ENCODE measurements at places on chromosomes 12 and 14. TPM values are rescaled to one million over a fixed set of nuclear protein-coding genes. Genes with fewer than 3 reads are reported as not detected.
A peak's percentile ranks its signal among the peaks of the same experiment; 100 is the strongest.

The PLEKHG3 gene
- 273 TPM for total RNA-seq

The B4GALNT1 gene
- 0.68 TPM for total RNA-seq

The ITGB7 gene
- total RNA-seq: 1.9 TPM

The OR6J1 gene
- total RNA-seq: not detected

The ATL1 gene
- not detected for total RNA-seq

The KRT80 gene
- not detected for total RNA-seq

The KLRC1 gene
- total RNA-seq: 1.4 TPM

The PHETA1 gene
- 30.1 TPM for total RNA-seq

The GPRC5D gene
- not detected for total RNA-seq

DNA sequence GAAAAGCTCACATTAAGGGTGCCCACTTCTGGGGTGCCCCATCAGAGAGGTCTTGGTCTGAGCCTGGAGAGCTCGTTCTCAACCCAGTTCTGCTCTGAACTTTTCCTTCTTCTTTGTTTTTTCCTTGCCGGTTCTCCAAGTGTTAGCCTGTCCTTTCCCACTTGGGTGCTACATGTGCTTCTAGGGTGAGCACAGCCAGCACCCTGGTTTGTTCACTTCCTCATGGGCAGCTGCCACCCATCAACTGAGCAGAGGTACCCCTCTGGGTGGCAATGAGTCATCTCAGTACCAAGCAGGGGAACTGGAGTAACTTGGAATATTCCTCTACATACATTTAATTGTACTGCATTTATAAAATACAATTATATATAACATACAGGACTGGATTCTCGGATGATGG lies 3.9 kb upstream of the SYNE3 start:
- no peak for DNase-seq

GRCh38 chr12:109944561-109945359 lies 44.7 kb downstream of the TCHP start:
- no peak for DNase-seq

- DNase-seq: no peak
These were observed 292.3 kb downstream of the DAD1 start for GRCh38 chr14:22296722-22297121.

GRCh38 chr14:101867854-101868253 lies 96.5 kb upstream of the DYNC1H1 start:
- no peak for DNase-seq

GRCh38 chr14:81400202-81400678 lies at the start of gene STON2:
TSS of gene STON2 (minus strand) at chr14:81400324. CDS start at chr14:81398382, 1,942 bp downstream.
- DNase-seq: peak; percentile 69

DNA sequence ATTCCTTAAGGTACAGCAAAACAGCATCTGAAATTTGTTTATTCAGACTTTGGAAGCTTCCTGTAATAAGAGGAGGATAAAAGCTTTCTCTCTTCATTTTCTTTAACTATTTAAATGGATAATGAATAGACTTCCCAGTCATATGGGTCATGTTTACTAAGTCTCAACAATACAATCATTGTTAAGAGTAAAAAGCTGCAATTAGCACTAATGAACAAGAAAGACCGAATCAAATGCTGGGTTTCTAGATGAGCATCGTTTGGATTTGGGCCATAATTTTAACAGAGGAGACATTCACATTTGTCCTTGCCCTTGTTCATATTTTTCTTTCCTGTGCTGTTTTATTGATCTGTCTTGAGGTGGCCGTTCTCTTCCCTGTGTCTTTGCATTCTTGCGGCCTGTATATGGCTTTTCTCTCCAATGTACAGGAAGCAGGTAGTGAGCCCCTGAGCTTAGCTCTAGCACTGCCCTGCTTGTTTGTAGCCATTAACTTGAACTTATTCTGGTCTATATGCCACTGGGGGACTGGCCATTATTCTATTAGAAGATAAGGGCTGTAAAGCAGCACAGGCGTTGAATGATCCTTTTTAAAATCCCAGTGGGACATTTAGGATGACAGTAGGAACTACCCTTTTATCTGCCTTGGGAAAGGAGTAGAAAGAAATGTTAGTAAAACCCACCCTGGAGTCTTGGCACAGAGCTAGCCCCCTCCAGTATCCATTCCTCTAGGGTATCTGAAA lies 34.6 kb downstream of the ABHD12B start:
- no peak for DNase-seq

DNA sequence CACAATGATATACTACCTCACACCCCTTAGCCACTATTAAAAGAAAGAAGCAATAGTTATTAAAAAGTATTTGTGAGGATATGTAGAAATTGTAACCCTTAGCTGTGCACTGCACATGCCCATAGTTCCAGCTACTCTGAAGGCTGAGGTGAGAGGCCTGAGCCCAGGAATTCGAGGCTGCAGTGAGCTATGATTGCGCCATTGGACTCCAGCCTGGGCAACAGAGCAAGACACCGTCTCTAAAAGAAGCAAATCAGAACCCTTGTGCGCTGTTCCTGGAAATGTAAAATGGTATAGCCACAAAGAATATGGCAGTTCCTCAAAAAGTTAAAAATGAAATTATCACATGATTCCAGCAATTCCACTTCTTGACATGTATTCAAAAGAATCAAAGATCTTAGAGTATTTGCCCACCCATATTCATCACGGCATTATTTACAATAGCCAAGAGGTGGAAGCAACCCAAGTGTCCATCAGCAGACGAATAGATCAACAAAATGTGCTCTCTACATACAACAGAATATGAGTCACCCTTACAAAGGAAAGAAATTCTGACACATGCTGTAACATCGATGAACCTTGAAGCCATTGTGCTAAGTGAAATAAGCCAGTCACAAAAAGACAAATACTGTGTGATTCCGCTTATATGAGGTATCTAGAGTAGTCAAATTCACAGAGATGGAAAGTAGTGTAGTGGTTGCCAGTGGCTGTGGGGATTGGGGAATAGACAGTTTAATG lies 23.7 kb upstream of the YLPM1 start:
- no peak for DNase-seq

- peak; percentile 8 for DNase-seq
These were observed 91.8 kb downstream of the RGS6 start for GRCh38 chr14:72024043-72024407.

DNA sequence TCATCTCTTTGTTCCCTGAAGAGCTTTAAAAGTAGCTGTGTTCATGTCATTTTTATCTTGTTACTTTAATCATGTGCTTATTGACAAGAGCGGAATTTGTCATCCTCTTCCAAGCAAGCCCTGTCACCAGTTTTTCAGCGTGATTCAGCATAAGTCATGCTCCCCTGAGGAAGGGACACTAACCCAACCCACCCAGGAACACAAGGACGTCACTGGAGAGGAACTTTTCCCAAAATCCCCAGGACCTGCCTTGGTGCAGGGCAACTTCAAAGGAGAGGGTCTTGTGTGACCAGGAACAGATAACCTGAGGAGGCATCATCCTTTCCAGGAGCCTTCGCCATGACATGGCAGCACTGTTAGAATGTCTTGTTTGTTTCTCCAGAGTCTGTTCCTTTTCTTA lies 107.1 kb upstream of the DIO3 start:
- DNase-seq: no peak

DNA sequence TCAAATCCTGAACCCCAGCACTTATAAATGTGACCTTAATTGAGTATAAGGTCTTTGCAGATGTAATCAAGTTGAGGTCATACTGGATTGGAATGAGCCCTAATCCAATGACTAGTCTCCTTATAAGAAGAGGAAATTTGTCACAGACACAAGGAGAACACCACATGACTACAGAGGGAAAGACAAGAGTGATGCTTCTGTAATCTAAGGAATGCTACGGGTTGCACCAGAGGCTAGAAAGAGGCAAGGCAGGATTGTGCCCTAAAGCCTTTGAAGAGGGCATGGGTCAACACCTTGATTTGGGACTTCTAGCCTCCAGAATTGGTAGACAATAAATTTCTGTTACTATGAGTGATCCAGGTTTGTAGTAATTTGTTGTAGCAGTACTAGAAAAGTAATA lies 135.0 kb downstream of the FOXG1 start:
- DNase-seq: no peak

DNA sequence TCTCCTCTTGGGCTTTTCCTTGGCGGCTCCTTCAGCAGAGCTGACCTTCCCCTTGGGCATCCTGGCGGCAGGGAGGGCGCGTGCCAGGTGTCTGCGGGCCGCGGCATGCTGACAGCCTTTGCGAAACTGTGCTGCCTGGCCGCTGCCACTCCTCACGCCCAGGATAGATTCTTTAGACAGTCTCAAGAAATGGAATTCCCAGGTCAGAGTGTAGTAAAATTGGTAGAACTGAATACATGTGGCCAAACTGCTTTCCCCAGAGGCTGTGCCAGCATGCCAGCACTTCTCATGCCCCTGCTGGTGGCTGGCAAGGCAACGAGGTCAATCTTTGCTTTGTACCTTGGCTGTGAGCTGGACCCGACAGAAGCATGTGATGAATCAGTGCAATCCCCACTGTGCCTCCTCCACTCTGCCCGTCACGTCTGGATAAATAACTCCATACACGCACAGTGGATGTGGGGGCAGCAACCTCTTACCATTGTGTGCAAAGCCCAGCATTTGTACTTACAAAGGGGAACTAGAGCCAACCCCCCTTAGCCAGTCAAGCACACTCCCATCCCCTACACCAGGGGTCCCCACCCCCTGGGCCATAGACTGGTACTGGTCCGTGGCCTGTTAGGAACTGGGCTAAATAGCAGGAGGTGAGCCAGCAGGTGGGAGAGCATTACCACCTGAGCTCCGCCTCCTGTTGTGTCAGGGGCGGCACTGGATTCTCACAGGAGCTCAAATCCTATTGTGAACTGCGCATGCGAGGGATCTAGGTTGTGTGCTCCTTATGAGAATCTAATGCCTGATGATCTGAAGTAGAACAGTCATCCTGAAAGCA lies 90.9 kb downstream of the ACTN1 start:
- no peak for DNase-seq

DNA sequence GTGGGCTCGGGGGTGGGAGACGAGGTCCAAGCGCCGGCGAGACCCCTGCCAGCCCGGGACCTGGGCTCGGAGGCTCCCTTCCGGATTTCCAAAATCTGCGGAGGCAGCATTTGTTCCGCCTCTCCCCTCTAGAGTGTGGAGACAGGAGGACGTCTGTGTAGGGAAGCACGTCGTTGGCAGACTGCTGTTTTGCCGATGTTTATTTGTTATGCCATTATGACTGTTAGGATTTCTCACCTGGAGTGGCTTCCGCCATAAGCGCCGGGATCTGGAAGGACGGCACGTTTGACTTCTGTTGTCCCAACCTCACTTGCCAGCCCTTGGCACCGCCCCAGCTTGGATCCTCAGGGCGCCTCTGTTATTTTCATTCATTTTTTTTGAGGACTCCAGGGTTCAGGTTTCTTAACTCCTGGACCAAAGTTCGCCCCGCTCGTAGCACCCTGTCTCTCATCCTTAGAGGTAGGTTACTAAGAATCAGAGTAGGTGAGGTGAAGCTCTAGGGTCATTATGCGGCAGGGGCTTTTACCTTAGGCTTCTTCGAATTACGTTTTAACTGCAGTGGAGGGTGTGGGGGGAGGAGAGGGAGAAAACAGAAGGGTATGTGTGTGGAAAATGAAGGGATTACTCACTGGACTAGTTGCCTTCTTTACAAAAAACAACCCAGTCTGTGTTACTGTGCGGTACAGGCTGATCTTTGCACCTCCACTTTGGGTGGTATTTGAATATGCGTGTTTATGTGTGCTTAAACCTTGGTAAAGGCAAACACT lies 547 bp upstream of the PYGL start:
- peak; percentile 63 for DNase-seq

DNA sequence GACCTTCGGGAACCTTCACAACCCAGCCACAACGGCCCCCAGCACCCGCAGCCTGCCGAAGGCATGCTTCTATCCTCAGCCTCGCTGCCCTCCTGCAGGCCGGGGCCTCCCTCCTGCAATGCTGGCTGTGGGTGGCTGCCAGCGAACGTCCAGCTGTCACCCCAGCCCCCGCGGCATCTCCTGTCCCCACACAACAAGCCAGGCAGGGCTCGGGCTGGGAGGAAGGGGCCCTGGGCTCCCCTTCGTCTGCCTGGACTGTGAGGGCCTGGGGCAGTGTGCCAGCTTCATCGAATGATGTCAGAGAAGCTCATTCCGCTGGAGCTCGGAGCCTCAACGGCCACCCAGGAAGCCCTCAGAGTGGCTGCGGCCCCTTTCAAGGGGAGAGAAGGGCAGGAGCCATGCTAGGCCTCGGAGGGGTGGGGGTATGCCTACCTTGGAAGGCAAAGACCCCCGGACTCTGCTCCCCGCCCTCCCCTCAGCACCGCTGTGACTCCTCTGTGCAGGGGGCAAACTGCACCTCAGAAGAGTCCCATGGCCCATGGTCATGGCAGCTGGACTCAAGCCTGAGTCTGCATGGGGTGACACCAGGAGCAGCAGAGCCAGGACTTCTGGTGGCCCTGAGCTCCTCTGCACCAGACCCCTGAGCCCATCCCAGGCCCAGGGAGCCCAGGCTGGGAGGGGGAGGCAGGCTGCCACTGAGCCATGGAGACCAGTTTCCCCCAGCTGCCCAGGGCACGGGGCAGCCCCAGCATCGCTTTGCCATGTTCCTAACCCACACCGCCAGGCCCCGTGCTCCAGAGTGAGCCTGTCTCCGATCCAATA lies 24.7 kb upstream of the C14orf180 start:
- DNase-seq: peak; percentile 4

GRCh38 chr12:117857632-117858612 lies 110.9 kb downstream of the KSR2 start:
- DNase-seq: peak; percentile 45

GRCh38 chr12:132329720-132330548 lies 545 bp upstream of the GALNT9 start:
- DNase-seq: no peak

- DNase-seq: no peak
These were observed 20.5 kb upstream of the TESC start for GRCh38 chr12:117119592-117120198.

GRCh38 chr14:71465316-71465715 lies 466.9 kb upstream of the RGS6 start:
- DNase-seq: no peak

DNA sequence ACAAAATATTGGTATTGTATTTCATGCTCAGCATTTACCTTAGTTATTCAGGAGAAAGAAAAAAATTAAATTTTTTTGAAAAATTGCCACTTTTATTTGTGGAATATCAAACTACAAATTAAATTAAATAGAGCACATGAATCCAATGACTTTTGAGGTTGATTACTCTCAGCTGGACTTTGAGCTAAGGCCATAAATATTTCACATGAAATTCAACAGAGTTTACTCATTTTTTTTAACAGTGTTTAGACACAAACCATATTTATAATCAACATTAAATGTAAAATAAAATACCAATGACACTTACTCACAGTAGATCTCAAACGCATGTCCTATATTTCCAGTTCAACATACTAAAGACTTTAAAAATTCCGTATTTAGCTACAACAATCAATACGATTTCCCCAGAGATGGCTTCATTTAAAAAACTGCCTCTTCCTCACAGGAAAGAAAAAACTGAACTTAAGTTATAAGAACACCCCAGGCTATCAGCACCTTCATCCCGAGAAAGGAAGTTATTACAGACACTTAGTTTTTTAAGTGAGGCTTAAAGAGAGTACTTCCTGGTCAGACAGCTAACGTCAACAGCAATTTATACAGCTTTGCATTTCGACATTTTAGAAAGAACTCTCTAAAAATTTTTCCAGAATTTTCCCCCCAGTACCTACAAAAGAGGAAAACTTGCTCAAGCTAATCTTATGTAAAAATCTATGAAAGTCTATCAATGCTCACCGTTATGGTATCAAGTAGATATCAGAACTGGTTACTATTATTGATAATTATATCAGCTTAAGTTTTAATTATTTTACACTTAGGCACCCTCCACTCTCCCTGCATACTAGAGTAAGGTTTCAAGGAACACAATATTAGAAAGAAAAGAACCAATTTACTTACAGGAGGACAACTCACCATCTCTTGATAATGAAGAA lies 13.8 kb downstream of the TAOK3 start:
- DNase-seq: no peak

Data from transverse colon (tissue), 4 donors.